ENCODE measurements at places on chromosomes 3 and 15.

DNA sequence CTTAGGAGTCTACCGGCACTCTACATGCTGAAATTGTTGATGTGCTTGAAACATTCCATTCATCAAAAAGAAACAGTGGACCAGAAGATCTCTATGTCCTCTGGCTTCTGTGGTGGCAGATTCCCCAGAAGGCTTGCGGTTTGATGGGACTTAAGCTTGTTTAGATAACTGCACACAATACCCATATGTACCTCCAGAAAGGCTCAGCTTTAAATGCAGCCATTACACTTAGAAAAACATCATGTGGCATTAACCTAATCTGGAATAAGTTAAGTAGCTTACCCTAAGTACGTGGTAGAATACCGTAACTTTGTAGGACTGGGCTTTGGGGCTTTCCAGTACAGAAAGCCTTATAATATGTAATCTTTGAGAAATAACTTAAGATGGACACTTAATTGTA is 187.3 kb downstream of the RBMS3 start:
- no peak for DNase-seq

DNA sequence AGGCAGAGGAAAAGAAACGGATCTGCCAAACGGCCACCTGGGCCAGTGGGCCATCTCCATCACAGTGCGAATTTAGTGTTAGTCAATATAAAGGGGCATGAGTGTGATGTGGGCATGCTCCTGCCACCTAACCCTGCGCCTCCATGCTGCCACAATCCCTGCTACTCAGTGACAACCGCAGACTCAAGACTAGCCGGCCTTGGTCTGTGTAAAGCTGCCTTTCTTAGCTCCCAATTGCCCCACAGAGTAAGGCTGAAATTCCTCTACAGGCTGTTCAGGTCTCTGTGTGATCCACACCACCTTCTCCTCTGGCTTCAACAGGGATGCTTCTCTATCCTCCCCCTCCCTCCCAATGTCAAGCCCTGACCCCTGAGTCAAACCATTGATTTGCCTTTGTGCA is 269.7 kb downstream of the XXYLT1 start:
- no peak for DNase-seq

DNA sequence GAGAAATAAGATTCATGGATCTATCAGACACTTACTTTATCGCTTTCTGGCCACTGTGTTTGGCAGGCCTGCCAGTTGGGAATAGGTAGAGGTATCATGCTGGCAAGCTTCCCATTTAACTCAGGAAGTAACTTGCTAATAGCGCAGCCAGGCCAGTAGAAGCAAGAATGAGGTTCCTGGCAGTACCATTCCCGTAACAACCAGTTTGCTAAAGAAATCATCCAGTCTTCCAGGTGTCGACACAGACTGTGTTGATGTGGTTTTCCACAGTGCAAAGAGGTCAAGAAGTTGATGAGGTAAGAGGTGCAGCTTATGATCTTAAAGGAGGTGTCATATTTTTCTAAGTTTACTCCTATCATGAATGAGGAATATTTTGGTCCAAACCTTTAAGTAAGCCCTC is 46.2 kb downstream of the DPH6 start:
- no peak for DNase-seq

DNA sequence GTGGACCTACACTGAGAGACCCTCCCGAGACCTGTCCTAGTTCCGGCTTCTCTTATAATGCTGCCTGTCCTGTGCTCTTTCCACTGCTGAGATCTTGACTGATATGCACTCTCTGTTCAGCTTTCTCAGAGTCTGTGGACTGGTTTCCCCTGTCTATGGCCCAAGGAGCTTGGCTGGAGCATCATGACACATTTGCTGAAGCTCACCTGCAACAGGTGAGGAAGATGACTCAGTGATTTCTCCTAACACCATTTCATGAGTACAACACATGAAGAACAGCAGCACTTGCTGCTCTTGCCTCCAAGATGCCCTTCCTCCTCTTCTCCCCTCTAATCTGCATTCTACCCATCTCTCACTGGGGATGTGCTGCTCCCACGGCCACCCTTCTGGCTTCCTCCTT is 92.1 kb downstream of the DUT start:
- no peak for DNase-seq

DNA sequence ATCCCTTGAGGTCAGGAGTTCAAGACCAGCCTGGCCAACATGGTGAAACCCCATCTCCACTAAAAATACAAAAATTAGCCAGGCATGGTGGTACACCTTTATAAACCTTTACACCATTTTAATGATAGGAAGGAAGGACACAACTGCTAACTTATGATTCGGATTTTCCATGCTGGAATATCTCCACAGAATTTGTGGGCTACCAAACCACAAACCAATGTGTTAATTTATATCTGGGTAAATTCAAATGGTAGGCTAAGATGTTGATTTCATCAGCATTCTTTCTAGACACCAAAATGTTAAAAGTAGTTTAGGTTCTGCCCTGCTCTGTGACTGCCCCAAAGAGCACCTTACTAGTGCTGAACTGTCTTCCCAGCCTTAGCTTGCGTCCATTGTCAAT is 72.8 kb downstream of the POLQ start:
- no peak for DNase-seq

DNA sequence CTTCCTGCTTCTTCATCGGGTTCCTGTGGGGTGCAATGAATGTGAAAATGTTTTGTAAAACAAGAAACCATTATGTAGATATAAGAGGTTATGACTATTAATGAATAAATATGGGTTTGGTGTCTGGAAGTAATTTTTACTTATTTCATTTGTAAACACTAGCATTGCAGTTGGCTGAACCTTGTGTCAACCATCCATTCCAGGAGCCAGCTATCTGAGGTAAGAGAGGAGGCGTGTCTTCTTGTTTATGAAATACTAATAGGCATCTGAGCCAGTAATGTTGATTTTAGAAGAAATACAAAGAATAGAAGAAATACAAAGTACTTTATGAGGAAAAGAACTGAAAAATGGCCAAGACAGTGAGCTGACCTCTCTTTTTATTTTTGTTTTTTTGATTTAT is 187.5 kb downstream of the LPP start:
- DNase-seq: no peak

- DNase-seq: no peak
These were observed 99.0 kb downstream of the NEK11 start for GRCh38 chr3:131125684-131126083.

DNA sequence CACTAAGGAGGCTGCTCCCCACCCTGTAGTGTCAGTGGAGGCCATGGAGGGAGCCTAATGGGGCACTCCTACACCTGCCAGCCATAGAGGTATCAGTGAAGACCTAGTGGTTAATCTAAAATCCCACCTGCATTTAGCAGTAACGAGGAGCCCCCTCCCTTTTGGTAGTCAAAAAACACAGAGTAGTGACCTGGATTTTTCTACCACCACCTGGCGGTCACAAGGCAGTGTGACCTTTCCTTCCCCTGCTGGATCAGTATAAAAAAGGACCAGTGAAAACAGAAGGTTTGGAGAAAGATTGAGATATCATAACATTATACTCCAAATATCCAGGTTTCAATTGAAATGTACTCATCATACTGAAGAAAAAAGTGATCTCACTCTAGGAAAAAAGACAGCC is 241.2 kb downstream of the PYDC2 start:
- DNase-seq: no peak

DNA sequence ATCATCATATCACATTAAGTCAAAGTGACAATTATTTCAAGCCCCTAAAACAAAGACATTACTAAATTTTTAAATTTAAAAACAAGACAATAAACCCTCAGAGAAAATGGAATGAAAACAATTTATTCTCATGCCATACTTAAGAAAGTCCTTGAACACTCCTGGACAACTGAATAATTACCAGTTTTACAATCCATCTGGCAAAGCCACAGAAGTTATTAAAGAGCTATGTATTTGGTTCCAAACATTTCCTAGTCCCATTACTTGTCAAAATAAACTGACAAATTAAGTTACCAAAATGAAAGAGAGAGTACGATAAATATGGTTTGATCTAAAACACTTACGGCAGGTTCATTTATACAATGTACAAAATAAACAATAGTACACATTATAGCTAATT is 63.2 kb downstream of the LRRFIP2 start:
- no peak for DNase-seq

DNA sequence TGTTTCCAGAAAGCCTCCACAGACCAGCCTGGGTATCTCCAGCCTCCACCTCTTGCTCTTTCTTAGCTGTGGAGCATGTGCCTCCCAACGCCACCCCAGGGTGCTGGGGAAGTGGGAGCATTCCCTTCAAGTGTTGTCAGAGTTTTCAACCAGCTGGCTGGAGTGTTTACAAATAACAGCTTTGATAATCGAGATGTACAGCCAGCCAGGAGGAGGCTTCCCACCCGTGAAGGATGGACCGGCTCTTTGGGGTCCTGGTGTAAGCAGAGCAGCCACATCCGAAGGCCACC is 8.5 kb upstream of the OXTR start:
- no peak for DNase-seq

- DNase-seq: no peak
These were observed 39.3 kb downstream of the KLHL25 start for GRCh38 chr15:85755471-85755870.

- no peak for DNase-seq
These were observed 9.8 kb downstream of the SH2D7 start for GRCh38 chr15:78102211-78102610.

DNA sequence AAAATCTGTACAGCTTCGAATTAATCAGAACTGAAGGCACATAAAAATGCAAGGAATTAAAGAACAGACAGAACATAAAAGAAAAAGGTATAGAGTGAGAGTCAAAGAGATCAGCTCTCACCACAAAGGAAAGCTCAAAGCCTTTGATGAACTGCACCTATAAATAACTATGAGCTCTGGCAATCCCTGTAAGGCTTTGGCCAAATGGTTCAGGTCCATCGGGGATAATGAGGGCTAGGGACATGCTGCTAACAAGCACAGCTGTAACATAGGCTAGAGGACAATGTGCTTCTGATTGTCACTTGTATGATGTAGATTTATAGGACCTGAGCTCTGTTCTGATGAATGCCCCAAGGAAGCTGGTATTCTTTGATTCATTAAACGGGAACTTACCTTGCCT is 113.9 kb upstream of the MRPL3 start:
- no peak for DNase-seq

DNA sequence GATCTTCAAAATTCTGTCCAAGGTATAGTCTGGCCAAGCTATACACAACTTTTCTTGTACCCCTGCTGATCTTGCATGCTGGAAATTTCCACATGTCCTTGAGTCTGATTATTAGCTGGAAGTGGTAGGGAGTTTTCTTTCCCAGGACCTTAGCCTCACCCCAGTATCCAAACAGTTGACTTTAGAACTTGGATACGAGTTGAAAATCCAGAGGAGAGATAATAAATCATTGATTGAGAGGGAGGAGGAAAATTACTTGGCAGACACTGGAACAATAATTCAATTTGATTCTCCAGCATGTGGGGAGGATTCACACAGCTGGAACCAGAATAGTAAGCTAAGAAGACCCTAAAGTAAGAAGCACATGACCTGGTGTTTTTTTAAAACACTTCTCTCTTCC is 116.4 kb downstream of the IL5RA start:
- no peak for DNase-seq

- peak; percentile 28 for DNase-seq
These were observed 907.8 kb downstream of the NTRK3 start for GRCh38 chr15:87348746-87349145.

DNA sequence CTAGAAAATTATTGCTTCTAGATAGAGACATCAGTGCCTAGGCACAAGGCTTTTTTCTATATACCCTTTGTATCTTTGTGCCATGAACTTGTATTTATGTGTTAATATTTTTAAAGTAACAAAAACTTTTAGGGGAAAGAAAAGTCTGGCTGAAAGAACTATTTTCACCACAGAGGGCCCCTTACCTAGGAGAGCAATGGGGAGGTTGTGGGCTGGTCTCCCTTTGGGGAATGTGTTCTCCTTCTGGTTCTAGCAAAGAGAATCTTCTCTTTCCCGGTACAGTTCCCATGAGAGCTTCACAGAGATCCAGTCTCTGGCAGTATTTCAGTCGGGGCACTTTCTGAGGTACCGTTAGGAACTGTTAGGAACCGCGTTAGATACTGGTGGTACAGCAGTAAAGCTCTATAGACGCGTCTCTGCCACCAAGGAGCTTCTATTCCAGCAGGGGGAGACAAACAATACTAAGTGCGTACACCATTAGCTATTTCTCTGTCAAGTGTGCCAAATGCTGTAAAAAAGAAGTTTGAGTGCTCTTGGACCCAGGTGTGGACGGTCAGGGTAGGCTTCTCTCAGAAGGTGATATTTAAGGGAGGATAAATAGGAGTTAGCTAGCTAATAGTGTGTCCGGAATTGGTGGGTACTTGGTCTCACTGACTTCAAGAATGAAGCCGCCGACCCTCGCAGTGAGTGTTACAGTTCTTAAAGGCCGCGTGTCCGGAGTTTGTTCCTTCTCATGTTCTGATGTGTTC is 4.6 kb upstream of the EPB42 start:
- DNase-seq: peak; percentile 70

- DNase-seq: peak; percentile 10
These were observed 206.0 kb downstream of the THRB start for GRCh38 chr3:24288496-24289236.

DNA sequence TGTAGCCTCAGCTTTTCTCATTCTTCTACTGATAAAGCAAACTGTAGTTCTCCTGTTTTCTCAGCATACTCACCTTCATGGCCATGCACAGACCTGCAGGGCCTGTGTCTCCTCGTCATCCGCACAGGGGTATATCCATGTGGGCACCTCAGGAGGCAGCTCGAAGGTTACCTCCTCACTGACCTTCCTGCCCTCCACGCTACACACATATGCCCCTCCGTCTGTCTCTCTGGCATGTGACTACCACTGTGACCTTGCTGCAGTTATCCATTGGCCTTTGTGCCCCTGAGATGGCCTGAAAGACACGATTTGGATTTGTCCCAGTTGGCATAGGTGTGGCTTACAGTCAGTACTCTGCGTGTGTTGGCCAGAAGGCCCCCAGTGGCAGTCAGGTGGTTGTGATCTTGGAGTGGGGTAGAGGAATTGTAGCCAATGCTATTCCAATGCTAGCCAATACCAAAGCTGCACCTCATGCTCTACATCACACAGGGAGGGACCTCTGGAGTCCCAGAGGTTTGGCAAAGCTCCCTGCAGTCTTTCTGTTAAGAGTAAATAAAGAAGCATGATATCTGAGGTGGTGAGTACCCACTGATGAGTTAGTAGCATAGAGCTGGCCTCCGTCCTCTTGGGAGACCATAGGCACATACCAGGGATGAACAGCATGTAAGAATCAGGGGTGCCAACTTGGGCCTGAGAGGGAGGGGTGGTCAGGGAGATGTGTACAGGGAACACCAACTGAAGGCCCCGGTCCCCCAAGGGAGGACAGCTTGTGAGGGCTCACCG is 143.4 kb downstream of the EEFSEC start:
- no peak for DNase-seq

DNA sequence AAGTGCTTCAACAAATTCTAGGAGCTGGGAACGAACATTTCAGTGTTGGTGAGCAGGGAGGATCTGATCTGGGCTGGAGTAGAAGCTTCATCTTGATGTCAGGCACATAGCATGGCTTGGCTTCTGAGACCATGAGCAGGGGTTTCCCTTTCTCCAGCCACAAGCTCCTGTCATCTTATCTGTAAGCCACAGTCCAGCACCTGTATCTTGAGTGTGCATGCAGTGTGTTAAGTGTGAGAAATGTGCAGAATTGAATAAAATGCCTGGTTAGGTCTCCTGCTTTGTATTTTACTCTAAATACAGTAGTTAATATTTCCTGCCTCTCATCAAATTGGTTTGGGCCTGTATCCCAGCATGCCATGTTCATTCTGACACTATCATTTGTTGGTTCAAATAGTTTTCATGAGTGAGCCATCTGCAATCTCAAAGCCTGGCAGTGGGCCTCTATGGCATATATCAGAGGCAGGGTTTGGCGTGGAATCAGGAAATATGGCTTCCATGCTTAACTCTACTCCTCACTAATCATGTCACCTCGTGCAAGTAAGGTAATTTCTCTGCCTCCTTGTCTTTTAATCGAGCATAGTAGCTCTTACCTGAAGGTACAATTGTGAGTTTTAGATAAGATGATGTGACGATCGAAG is 43.3 kb downstream of the TLNRD1 start:
- DNase-seq: no peak

Data from fibroblast of mammary gland (primary cell).